ENCODE measurements at places on chromosomes 11 and 22. TPM values are rescaled to one million over a fixed set of nuclear protein-coding genes. Genes with fewer than 3 reads are reported as not detected.

Gene POU2AF3
- total RNA-seq = not detected

Gene MMP1
- not detected for total RNA-seq

Gene UPK3A
- 0.49 TPM for total RNA-seq

DNA sequence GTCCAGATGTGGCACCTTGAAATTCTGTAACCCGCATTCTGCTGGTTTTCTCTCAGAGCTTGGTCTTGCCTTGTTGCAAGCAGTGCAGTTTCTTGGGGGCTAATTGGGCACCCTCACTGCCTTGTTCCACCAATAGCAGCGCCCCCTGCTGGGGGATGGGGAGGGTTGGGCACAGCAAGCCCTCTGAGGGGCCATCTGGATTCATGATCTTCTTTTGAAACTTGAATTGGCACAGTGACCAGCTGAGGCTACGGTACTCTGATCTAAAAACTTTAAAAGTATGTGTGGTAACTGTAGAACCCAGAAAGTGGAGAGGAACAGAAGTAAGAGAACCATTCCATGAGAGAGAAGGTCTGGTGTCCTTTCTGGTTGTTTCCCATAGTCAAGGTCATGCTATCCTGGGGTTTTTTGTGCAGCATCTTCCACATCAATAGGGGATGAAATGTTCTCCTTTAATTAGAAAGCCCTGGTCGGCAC lies 64.2 kb downstream of the MED15 start:
- no peak for DNase-seq

DNA sequence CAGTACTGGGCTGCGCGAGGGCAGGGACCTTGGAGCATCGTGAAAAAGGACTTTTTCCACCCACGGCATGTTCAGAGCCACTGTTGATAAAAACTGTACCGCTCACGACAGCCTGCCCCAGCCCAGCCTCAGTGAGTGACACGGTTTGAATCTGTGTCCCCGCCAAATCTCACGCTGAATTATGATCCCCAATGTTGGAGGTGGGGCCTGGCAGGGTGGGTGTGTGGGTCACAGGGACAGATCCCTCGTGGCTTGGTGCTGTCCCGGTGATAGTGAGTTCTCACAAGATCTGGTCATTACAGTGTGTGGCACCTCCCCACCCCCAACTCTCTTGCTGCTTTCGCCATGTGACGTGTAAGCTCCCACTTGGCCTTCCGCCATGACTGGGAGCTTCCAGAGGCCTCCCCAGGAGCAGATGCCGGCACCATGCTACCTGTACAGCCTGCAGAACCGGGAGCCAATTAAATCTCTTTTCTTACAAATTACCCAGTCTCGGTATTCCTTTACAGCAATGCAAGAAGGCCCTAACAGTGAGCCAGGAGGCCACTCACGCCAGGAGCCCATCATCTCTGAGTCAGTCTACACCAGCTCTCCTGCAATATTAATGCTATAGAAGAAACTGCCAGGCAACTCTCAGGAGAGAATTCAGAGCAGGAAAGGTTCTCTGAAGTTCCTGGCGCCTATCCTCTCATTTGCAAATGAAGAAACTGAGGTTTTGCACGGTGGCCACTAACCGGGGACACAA lies 1.3 kb downstream of the TOLLIP start:
- DNase-seq = no peak

DNA sequence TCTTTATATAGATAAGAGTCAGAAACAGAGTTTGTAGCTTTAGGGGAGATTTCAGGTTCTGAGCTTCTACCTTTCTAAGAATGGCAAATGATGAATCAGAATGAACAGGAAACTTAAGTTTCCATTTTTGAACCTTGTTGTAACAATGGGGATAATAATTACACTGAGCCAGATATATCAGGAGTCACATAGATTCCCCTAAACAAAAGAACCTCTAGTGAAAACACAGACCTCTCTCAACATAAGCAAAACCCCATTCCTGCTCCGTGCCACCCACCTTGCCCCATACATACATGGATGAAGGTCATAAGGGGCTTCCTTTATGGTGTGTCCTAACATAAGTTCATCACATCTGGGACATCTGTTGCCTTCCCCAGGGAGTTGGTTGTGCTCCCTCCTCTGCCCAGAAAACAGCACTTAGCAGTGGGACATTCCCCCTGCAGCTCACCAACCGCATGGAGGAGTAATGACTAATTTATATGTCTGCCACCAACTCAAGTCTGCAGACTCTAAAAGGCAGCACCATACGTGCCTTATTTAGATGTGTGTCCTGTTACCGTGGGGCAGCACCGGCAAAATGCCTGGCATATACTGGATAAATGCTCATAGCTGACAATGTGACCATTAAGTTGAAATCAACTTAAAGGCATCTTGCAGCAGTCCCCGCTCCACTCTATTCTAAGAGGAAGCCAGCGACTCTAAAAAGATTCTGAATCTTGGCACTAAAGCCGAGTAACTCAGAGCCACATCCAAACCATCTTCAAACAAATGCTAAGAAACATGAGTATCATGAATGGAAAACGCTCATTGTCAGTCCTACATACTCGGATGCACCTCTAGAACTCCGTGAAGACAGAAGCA lies 8.0 kb downstream of the JAML start:
- no peak for DNase-seq

DNA sequence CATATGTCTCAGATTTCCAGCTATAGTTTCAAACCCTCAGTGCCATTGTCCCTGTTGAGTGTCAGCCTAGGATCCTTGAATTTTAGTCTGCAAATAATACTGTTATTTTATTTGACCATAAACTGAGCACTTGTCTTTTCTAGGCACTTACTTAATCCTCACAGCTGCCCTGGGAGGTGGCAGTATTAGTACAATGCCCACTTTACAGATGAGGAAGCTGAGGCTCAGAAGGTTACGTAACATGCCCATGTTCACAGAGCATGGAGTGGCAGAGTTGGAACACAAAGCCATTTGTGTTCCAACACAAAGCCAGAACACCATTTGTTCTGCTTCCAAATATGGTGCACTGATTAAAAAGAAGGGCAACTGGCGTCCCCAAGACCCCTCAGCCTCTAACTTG lies 38.2 kb upstream of the ALX4 start:
- no peak for DNase-seq

DNA sequence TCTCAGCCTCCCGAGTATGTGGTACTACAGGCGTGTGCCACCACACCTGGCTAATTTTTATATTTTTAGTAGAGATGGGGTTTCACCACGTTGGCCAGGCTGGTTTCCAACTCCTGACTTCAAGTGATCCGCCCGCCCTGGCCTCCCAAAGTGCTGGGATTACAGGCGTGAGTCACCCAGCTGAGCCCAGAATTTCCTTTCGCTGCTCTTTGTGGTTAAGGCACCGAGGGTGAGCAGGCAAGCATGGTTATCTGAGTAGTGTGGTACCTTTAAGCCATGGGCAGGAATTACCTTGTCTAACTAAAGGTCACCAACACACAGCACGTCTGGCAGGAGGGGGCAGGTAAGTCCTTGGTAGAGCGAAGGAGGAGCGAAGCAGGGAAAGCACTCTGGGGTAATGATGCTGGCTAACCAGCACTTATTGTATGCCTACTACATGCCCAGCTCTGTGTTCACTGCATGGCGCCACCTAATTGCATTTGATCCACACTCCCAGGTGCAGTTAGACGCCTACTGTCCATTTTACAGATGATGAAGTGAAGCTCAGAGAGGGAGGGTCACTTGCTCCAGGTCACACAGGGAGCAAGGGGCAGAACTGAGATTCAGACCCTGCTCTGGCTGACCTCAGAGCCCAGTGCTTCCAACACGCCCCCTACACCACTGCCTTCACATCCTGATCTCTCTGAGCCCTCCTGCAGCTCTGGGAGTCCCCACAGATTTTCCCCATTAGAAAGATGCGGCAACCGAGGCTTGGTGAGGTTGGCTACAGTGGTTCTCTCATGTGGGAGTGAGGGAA lies 45.7 kb downstream of the TRIOBP start:
- DNase-seq = no peak

DNA sequence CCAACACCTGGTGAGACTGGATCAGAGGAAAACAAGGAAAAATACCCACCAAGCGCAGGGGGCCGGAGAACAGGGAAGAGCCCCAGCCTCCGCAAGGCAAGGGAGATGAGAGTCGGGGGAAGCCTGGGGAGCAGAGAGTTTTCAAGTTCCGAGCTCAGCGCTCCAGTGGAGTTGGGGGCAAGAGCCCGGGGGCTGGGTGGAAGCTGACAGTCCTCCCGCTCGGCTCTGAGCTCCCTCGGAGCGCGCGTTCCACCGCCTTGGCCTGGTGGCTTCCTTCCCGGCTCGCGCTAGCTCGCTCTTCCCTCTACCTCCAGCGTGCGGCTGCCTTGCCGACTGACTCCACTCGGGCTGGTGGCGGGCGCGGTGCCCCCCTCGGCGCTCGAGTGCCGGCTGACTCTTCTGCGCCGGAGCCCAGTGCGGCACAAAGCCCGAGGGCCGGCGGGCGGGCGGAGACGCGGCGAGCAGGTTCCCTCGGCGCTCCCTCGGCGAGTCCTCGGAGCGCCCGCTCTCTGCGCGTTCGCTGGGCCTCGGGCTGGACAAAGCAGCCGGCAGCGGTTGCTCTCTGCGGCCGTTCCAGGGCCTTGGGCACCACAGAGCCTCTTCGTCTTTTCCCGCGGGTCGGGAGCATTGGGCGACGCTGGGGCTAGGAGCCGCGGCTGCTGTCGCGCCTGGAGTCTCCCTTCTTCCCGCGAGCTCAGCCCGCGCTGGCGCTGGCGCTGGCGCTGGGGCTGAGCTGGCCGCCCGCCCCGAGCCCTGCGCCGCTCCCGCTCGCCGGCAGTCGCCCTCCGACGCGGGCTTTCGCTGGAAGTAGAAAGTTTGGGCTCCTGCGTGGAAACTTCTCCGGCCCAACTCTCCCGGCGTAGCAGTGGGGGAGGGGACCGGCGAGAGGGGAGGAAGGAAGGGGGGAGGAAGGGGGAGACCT lies 1.0 kb downstream of the PAX6 start:
- DNase-seq = no peak

Gene OTOG
- not detected for total RNA-seq

DNA sequence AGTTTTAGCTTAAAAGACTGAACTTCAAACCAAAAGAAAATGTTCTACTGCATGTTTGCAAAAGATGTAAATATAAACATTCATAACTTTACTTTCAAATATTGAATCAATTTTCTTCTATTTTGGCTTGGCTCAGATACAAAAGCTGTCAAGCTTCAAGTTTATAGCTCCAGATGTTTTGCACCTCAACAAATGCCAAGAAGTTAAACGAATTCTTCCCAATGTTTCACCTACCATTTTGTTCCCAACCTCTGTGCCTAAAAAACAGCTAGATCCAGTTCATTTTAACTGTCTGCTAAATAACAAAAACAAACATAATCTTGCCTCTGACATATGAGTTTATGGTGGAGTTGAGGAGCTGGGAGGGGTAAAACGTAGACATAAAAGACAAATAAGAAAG lies 76.5 kb downstream of the RAB30 start:
- no peak for DNase-seq

- no peak for DNase-seq
These were observed 556 bp downstream of the CRYBB2 start for GRCh38 chr22:25219948-25220442.

DNA sequence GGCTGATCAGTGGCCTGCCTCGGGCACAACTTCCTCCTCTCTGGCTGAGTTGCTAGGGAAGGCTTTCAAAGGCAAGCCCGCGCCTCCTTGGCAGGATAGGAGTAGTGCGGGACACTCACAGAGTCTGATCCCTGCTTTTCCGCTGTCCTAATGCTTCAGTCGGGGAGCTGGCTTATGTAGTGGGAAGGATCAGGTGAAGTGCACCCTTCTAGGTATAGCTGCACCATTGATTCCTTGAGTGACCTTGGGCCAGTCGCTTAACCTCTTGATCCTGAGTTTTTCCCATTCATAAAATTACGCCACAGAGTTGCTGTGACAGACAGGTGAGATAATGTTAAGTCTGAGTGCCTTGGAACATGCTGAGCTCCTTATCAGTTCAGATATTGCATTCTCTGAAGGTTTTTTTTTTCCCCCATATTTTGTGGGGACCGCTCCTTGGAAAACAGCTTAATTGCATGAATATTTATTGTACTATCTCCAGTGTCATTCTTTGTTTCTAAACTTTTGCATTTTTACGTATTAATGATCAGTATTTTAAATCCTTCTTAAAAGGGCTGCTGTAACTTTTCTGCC lies 961 bp downstream of the IPO7 start:
- DNase-seq = no peak

- DNase-seq = no peak
These were observed 23.2 kb downstream of the ARHGAP1 start for GRCh38 chr11:46677169-46677568.

- no peak for DNase-seq
These were observed 7.9 kb upstream of the AGBL2 start for GRCh38 chr11:47723041-47723440.

Gene SLC37A2
- 259 TPM for total RNA-seq

DNA sequence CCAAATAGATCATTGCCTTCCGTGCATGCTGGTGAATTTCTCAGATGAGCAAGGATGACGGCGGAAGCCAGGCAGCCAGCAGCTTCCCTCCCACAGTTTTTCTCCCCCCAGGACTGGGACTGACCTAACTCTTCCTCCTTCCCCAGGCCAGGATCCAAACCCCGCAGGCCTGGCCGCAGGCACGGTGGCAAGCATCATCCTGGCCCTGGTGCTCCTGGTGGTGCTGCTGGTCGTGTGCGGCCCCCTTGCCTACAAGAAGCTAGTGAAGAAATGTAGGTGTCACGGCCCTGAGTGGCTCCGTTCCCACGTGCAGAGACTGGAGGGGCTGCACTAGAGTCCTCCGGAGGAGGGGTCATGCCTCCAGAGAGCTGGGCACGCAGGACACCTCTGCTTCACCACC lies 20.5 kb downstream of the CD5 start:
- DNase-seq = no peak

GRCh38 chr11:66559142-66559865 lies 9.1 kb downstream of the CTSF start:
- DNase-seq = no peak

Gene TMA7B
- not detected for total RNA-seq

Gene NPAS4
- not detected for total RNA-seq

DNA sequence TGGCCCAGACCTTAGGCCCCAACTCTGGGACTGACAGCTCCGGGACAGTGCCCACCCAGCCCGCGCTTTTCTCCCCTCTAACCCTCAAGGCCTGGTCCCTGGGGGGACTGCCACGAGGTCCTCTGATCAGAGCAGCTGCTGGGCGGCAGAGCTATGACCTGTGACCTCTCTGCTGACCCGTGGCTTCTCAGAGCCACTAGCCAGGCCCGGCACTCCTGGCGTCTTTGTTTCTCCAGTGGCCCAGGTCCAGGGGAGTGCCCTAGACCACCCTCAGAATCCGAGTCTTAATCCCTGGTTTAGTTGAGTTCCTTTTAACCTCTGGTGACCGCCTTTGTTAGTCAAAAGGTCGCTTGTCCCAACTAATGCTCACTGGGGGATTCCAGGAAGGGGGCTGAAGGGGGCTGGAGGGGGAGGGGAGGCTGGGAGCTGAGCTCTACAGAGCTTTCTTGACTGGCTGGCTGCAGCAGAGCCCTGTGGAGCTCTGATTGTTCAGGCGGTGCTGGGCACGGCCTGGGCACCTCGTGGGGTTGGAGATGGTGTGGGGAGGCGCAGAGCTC lies 1.2 kb downstream of the FBLN1 start:
- no peak for DNase-seq

Gene APLNR
- 1.6 TPM for total RNA-seq

Gene OR9G4
- total RNA-seq = not detected
